ENCODE measurements at places on chromosomes 3 and 15. TPM values are rescaled to one million over a fixed set of nuclear protein-coding genes. Genes with fewer than 3 reads are reported as not detected.

Gene CYP1A2
- not detected for total RNA-seq

Gene FOXP1
- total RNA-seq = 52.5 TPM

Gene TUSC7
- total RNA-seq = not detected

Gene VIPR1
- not detected for total RNA-seq

Gene ITPKA
- total RNA-seq = 7.7 TPM

Gene PPP1R14D
- total RNA-seq = not detected

Gene MYNN
- 18.4 TPM for total RNA-seq

Gene CCDC80
- total RNA-seq = 1,174 TPM

Gene C3orf22
- total RNA-seq = not detected

Gene ZBBX
- not detected for total RNA-seq

Gene ERC2
- total RNA-seq = not detected

Gene GHSR
- not detected for total RNA-seq

Gene GOLGA6L10
- total RNA-seq = under 0.01 TPM

Gene CHRFAM7A
- not detected for total RNA-seq

Gene BFSP2
- not detected for total RNA-seq

Gene FBXL2
- total RNA-seq = 3.2 TPM

Gene KLHL40
- not detected for total RNA-seq

Gene IFRD2
- total RNA-seq = 90.2 TPM

Gene CASR
- not detected for total RNA-seq

Gene IL20RB
- 107 TPM for total RNA-seq

Gene GOLGA8Q
- not detected for total RNA-seq

Gene PRRT3
- 7.5 TPM for total RNA-seq

Gene EPB42
- not detected for total RNA-seq

Gene SERINC4
- total RNA-seq = not detected

Gene ACTC1
- 21.4 TPM for total RNA-seq

Gene ISL2
- 2.8 TPM for total RNA-seq

Gene SLC22A14
- not detected for total RNA-seq

Gene SPATA12
- total RNA-seq = not detected

Gene CPLX3
- not detected for total RNA-seq

Gene RLBP1
- total RNA-seq = not detected

Gene HTD2
- 5.4 TPM for total RNA-seq

Gene POLR2H
- 81.2 TPM for total RNA-seq

Data from GM23248 (cell line).